ENCODE measurements at places on chromosomes 2 and 18.
A peak's percentile ranks its signal among the peaks of the same experiment; 100 is the strongest.

DNA sequence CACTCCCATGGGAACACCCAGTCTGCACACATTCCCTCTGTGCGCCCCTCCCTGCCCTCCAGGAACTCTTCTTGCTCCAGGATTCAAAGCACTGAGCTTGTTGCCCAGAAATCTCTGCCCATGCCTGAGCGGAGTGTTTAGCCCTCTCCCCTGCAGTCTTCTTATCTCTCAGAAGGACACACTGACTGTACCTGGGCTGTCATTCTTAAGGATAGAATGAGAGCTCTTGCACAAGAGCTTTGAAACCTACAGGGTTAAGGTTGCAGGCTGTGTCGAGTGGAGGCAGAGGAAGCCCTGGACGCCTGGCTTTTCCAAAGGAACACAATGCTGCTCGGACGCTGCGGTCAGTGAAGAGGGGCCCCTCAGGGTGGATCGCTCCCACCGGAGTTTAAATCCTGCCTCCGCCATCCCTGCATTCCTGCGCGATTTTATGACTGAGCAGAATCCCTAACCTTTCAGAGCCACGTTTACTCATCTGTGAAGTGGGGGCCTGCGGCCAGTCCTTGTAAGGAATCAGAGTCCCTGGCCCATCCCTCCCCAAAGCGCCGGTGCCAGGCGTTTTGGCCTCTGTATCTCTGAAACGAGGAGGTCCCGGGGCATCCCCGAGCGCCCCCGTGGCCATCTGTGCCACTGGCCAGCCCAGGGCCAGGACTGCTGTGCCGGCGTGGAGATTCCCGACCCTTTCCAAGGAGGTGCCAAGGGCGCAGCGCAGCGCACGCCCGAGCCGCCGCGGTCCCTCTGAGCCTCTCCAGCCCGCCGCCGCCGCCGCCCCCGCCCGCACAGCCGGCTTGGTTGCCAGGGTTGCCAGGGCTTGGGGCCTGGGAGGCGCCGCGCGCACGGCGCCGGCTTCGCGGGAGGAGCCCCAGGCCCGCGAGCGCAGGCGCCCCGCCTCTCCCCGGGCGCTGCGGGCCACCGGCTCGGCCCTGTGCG lies 58.9 kb downstream of the FAM168B start:
- DNase-seq: no peak

DNA sequence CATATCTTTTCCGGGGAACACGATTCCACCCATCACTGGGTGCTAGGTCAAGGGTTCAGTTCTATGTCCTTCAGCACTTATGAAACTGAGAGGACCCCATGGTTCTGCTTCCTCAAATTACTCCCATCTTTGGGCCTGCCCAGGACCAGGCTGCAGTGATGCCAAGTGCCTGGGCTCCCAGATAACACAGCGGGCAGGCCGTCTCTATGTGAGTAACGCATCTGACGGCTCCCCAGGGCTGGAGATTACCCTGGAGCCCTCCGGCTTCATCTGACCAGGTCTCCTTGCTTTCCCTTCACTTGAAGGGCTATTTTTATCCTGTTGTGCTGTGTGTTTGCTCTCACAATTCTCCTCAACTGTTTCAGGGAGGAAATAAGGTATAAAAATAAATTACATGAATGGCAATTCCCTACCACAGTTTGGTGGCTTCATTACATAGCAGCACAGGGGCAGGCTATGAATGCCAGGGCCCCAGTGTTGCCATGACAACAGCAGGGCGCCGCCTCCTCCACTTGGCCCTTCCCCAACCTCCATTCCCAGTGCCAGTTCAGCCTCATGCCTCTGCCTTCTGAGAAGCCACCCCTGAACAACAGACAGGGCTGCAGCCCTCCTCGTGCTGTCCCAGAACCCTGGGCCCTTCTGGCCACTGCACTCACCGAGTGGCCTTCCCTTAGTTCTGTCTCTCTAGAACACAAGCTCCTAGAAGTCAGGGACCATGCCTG lies 25.4 kb upstream of the TMEM131 start:
- DNase-seq: no peak

- no peak for DNase-seq
These were observed 103.1 kb downstream of the TEX51 start for GRCh38 chr2:127001751-127002150.

GRCh38 chr18:47964053-47964452 lies 33.6 kb upstream of the SMAD2 start:
- DNase-seq: no peak

DNA sequence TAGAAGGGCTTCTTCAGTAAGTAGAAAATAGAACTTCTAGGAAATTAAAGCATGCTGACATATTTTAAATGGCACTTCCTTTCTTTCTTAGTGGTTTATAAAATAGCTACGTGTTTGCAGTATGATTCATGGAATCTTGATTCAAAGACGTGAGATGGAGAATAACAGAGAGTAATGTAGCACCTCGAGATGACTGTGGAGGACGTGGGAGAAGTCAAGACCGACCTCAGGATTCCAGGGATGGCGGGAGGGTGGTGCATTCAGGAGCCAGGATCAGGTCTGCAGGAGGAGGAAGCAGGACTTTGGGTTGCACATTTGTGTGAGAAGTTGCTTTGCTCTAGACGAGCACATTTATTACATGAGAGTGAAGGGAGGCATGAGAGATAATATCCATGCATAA lies 56.0 kb downstream of the DCDC2C start:
- DNase-seq: no peak

- no peak for DNase-seq
These were observed 77.0 kb upstream of the PID1 start for GRCh38 chr2:229348128-229348527.

DNA sequence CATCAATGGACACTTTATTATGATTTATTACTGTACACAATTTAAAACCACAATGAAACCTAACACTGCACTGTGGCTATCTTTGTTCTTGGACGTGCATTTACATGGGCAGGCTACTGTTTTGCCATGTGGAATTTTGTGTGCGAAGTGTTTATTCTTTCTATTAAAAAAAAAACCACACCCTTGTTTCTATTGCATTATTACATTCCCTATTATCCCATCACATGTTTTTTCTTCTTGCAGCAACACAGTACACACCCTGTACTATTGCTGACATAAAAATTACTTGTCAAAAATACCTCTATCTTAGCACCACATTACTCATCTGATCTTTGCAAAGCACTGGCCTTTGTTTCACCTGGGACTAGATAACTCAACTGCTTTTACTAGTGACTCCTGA lies 1.5 kb downstream of the RNF152 start:
- no peak for DNase-seq

DNA sequence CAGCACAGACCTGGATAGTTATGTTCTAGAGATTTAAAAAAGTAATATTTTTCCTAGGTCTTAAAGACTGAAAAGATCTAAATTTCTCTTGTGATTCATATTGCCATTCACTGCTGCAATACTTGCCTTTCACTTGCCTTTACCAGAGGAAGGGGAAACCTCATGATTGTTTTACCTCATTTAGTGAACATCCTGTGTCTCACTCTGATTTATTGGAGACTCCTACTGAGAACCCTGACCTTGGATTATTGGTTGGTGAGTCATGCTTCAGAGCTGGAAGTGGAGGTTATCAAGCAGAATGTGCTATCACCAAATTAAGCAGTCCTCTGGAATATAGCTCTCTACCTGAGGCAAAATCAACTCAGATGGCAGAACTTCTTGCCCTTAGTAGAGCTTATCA lies 500.5 kb downstream of the TSN start:
- no peak for DNase-seq

DNA sequence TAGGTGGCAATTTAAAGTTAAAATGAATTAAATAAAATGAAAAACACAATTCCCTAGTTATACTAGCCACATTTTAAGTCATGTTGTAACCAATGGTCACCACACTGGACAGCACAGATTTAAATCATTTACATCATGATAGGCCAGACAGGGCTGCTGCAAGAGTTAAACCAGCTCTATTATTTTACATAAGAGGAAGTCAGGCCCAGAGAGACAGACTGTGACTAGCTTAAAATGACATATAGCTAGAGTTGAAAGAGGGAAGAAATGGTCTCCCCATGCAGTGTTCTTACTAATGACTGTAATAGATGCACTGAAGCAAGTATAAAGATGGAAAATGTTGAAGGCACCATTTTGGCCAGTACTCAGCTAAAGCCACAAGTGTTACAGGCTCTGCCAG lies 69.6 kb downstream of the SLC66A3 start:
- DNase-seq: no peak

DNA sequence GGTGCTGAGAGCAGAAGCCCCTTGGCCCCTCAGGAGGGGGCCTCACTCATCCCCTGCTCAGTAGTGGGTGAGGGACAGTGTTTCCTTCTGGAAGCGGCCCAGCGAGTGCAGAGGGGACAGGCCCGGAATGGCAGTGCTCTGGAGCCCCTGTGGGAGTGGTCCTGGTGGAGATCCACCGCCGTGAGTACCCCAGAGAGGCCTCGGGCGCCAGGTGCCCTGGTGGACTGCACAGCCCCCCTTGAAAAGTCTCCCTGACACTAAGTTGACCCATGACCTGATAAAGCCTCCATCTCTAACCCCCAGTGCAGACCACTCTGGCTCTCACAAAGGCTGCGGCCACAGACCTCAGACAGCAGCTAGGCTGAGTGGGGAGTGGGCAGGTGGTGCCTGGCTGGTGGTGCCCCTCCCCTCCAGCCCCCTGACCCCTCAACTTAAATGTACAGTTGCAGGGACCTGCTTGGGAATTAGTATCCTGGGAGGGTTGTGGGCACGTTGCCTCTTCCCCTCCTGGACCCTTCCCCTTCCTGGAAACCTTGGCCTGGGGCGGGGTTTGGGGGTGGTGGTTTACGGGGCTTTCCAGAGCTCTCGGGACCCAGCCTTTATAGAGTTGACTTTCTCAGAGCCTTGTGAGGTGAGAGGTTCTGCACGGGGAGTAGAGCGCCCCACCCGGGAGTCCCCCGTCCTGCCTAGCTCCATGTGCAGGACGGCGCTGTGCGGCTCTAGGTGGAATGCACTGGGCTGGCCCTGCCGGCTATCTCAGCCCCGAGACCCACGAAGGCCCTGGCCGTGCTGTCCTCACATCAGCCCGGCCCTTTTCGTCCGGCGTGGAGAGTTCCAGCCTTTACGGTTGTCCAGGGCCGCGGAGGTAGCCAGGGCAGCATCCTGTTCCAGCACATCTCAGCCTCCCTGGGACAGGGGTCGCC lies 62.7 kb downstream of the RTP5 start:
- DNase-seq: no peak

DNA sequence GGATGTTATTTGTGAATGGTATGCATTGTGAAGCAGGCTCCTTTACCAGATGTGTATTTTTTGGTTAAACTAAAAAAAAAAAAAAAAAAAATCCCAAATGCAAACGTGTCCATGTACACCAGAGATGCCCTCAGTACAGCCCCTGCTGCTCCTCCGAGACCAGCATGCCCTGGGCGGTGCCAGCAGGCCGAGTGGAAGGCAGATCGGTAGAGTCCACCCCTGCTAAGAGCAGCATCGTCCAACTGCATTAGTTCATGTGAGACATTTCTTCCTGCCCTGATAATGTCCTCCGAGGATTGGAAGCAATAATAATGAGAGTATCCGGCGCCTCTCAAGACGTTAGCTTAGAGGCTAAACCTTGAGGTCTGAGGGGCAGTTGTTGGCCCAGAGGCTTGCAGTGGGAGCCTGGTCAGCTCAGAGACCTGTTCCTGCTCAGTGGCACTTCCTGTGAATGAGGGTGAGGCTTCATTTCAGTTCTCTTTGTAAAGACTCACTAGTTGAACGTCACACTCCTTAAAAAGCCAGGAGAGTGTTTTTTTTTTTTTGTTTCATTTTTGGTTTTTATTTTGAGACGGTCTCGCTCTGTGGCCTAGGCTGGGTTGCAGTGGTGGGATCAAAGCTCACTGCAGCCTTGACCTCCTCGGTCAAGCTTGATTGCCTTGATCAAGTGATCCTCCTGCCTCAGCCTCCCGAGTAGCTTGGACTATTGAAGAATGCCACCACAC lies 5.6 kb downstream of the SLC66A3 start:
- no peak for DNase-seq

GRCh38 chr18:55275039-55275901 lies 312.7 kb downstream of the TCF4 start:
- DNase-seq: no peak

GRCh38 chr2:170512266-170512665 lies 202.9 kb upstream of the SP5 start:
- no peak for DNase-seq

DNA sequence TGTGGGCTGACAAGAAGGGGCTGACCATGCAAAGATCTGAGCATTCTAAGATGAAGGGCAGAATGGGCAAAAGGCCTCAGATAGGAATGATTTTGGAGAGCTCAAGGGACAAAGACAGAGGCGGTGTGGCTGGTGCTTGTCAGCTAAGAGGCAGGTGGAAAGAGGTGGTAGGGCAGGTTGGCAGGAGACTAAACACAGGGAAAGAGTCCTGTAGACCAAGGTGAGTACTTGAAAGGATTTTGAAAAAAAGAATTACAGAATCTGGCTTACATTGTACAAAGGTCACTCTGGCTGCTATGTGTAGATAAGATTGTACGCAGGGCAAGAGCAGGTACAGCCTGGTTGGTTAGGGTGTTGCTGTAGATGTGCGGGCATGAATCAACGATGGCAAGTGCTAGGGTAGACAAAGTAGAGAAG lies 50.6 kb downstream of the STK39 start:
- DNase-seq: no peak

GRCh38 chr2:40255103-40255502 lies 196.8 kb downstream of the SLC8A1 start:
- no peak for DNase-seq

- DNase-seq: no peak
These were observed 530.0 kb downstream of the ZNF804A start for GRCh38 chr2:185128346-185128745.

- no peak for DNase-seq
These were observed 51.0 kb upstream of the ABCA12 start for GRCh38 chr2:215189393-215189792.

- DNase-seq: peak; percentile 34
These were observed 221.8 kb downstream of the INSIG2 start for GRCh38 chr2:118309946-118310680.

- no peak for DNase-seq
These were observed 28.9 kb downstream of the RPL31 start for GRCh38 chr2:101030866-101031554.

DNA sequence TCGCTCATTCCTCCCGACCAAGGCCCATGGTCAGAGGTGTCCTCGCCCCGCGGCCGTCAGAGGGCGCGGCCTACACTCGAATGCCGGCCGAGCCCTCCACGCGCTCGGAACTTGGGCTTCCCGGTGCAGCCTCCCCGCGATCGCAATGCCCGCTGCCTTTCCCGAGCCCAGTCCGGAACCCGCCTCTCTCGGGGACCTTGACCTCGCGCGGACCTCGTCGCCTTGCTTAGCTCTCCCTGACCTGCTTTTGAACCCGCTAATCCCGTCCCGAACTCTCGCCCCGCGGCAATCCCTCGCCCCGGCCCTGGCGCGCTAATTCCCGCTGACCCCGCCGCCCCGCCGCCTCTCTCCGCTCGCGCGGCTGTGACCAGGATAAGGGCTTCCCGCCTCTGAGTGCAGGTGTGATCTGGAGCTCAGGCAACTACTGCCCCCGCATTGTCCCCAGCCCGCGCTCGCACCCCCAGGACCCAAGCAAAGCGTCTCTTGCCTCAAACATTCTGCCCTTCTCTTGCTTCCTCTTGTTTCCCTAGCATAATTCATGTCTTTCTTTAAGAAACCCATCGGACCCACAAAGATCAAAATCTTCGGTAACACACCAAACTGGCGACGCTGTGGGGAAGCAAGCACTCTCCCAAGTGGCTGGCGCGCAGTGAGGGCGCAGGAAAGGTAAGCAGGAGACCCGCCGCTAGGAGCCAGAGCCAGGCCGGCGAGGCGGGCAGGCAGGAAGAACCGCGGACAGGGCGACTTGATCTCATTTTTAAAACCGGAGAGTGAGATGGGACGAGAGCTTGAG lies 46.6 kb upstream of the ATP6V1B1 start:
- DNase-seq: no peak

Data from activated gamma-delta T cell (primary cell).